ENCODE measurements at places on chromosomes 4 and X.

DNA sequence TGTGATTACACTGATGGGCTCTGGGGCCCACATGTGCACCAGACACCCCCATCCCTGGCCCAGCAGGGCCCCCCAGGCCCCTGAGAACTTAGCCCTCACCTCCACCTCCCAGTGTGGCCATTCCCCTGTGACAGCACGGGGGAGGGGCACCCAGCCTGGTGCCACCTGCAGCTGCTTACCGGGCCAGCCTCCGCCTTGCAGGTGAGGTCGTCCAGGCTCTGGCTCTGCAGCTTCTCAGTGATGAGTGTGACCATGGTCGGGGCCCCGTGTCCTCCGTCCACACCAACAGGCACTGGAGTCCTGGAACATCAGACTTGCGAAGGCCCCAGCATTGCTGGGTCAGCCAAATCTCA lies 15.6 kb downstream of the FAM53A start:
- DNase-seq = no peak

DNA sequence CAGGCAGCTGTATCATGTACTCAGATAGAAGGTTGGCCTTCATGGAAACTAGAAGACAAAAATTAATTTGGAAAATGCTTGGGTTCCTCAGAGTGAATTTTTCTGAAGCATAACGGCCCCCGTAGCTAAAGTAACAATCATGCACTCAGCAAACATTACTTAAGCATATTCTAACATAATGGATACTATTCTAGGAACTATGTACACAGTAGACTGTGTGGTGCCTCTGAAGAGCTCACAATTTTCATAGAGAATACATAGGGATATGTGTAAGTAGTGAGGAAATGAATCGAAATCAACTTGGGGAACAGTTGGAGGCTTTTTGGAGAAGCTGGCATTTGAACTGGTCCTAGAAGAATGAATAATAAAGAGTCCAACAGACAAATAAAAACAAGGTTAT lies 1045.0 kb downstream of the GLUD2 start:
- DNase-seq = no peak

DNA sequence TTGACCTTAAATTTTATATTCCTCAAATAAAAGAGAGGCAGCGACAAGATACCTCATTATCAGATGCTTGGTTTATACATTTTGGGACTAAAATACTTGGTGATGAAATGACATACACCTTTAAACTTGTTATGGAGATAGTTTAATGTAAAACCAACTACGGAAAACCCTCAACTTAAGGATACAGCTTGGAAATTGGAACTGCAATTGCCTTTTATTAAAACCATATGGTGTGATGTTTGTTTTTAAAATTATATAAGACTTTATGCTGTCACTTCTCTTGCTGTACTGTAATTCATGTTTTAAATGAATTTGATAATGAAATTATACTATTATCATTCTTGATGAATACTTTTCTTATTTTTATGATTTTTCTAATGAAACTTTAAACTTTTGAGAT lies 25.9 kb downstream of the METTL14 start:
- DNase-seq = no peak

DNA sequence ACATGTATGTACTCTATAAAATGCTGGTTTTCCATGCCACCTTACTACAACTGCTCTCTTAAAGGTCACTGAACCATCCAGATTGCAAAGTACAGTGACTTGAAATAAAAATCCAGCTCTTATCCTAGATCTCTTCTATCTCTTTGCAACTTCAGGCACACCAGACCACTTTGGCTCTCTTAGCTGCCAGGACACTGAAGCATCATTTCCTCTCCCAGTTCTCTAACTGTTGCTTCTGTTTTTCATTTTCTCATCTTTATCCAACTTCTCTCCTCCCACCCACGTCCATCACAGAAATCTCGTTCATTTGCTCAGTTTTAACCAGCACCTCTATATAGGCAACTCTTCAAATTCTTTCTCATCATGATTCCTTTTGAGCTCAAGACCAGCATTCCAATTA lies 74.3 kb downstream of the METTL14 start:
- no peak for DNase-seq

- no peak for DNase-seq
Observed at GRCh38 chr4:116866106-116866505, 219.3 kb downstream of the TRAM1L1 start.

DNA sequence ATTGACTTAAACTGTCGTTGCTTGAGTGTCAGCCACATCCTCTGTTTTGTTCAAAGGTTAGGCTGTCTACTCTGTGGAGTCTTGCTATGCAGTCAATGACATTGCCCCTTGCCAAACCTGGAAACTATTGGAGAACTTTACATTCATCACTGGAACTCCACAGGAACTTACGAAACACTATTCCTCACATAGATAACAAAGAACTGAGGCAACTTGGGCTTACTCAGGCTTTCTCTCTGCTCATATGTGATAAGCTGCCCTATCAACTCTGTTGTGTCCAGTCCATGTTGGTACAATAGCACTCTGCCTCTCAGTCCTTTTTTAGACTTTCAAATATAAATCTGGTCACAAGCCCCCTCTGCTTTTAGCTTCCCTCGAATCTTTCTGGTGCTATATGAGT lies 9.4 kb downstream of the NPY5R start:
- no peak for DNase-seq

GRCh38 chrX:20654596-20655106 lies 387.9 kb upstream of the RPS6KA3 start:
- DNase-seq = no peak

- DNase-seq = no peak
Observed at GRCh38 chr4:26255989-26256388, 64.8 kb upstream of the RBPJ start.

- no peak for DNase-seq
Observed at GRCh38 chr4:88858752-88859151, 161.1 kb upstream of the NAP1L5 start.

DNA sequence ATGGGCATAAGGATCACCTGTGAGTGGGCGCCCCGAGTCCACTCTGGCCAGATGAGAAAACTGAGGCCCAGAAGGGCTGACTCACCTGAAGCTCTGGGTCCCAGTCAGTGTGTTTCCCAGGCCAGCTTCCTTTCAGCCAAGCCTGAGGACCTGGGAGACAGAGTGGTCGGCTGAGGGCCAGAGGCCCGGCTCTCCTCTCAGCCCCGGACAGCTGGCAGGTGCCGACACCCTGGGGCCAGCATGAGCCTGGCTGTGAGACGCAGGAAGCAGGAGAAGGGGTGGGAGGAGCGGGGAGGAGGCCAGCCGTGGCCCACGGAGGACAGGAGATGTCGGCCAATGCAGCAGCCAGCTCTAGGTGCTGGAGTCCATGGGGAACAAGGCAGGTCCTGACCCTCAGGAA lies 28.9 kb downstream of the ATP2B3 start:
- DNase-seq = no peak

GRCh38 chr4:20847124-20847747 lies 147.0 kb downstream of the PACRGL start:
- DNase-seq = no peak

DNA sequence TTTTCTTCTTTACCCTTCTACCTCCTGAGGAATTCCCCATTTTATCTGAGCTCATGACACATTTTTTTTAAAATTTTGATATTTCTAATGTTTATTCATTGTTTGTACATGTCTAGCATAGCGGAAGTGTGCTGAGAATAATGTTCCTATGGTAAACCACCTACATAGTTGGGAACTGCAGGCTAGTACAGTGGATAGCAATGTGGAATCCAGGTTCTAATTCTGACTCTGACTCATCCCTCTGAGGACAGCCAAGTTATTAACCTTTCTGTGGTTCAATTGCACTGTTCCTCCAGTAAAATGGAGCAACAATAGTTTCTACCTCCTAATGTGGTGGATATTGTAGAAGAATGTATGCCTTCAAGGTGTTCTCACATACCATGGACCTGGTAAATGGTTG lies 20.6 kb upstream of the APELA start:
- no peak for DNase-seq

- no peak for DNase-seq
Observed at GRCh38 chr4:6633091-6633906, 7.2 kb upstream of the MRFAP1 start.

GRCh38 chr4:10380735-10381134 lies 76.5 kb downstream of the ZNF518B start:
- no peak for DNase-seq

DNA sequence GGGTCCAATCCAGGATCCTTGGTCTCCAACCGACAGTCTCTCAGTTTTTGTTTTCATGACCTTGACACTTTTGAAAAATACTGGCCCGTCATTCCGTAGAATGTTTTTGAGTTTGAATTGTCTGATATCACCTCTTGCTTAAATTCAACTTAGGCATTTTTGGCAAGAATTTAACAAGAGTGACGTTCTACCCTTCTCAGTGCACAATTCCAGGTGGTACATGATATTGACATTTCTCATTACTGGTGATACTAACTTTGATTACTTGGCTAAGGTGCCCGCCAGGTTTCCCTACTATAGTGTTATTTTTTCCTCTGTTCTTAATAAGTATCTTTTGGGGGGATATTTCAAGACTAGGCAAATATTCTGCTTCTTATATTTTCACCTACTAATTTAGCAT lies 215.1 kb downstream of the NR3C2 start:
- no peak for DNase-seq

All from substantia nigra (tissue), 51 donors.